ENCODE measurements at places on chromosomes 5 and 9. TPM values are rescaled to one million over a fixed set of nuclear protein-coding genes. Genes with fewer than 3 reads are reported as not detected.

Gene LMBRD2
- total RNA-seq: 6.9 TPM

Gene ITGA2
- total RNA-seq: 0.26 TPM

Gene HRH2
- 3.1 TPM for total RNA-seq

Gene ENHO
- not detected for total RNA-seq

Gene ERAP2
- total RNA-seq: 81.8 TPM

Gene FRMD3
- total RNA-seq: 2.1 TPM

Gene ARAP3
- 25.2 TPM for total RNA-seq

Gene CORO2A
- 2.3 TPM for total RNA-seq

Gene BNC2
- 66.5 TPM for total RNA-seq

Gene PCDH1
- total RNA-seq: 19.2 TPM

DNA sequence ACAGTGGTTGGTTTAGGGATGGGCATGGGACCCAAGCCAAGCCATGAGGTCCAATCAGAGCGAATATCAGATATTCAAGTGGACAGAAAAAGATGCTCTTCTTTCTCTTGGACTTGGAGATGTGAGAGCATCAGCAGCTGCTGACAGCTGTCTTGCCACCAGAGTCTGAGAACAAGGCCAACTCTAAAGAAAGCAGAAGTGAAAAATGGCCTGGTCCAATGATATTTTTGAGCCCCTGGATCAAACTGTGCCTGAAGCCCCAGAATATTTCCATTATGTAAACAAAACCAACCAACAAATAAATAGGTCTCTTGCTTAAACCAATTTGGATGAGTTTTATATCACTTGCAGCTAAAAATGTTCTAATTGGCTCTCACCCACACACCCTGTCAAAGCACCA is 30.7 kb upstream of the JADE2 start:
- no peak for DNase-seq
- H3K36me3 ChIP-seq: no peaks in the 10 kb centered on the region
- no peaks in the 10 kb centered on the region for H3K4me1 ChIP-seq
- no peak overlapping the region for H3K27ac ChIP-seq
- H3K27me3 ChIP-seq: no peaks in the 10 kb centered on the region

- peaks cover 2% of the 10 kb centered on the region for H3K27me3 ChIP-seq
- H3K36me3 ChIP-seq: no peaks in the 10 kb centered on the region
- no peaks in the 10 kb centered on the region for H3K4me1 ChIP-seq
These were observed 14.0 kb downstream of the TMEM174 start for GRCh38 chr5:73186976-73187375.

DNA sequence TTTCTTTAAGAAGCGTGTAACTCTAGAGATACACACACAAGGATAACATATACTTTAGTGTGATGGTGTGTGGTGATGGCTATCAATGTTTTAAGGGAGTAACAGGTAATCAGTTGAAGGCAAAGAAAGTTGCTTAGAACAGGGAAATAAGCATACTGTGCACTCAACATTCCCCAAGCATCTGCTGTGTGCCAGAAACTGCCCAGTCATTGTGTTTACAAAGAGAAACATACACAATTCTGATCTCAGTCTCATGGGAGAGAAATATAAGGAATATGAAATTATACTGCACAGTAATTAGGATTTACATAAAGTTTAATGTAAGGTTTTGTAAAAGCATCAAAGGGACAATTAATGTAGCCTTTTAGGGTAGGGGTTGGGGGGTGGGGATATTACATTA is 224.1 kb upstream of the TYRP1 start:
- no peak for DNase-seq
- H3K27me3 ChIP-seq: no peaks in the 10 kb centered on the region
- no peaks in the 10 kb centered on the region for H3K4me1 ChIP-seq
- H3K27ac ChIP-seq: no peak overlapping the region
- H3K4me3 ChIP-seq: no peak overlapping the region

GRCh38 chr5:115963566-115963965 is 1.3 kb downstream of the LVRN start:
- H3K4me1 ChIP-seq: peaks cover 20% of the 10 kb centered on the region
- H3K27ac ChIP-seq: no peak overlapping the region
- DNase-seq: no peak
- H3K4me3 ChIP-seq: no peak overlapping the region
- H3K27me3 ChIP-seq: peaks cover 33% of the 10 kb centered on the region
- H3K36me3 ChIP-seq: no peaks in the 10 kb centered on the region
